C1 segment of cervical spinal cord (tissue), 14 donors: ENCODE measurements at places on chromosomes 4 and X.
A peak's percentile ranks its signal among the peaks of the same experiment; 100 is the strongest.

DNA sequence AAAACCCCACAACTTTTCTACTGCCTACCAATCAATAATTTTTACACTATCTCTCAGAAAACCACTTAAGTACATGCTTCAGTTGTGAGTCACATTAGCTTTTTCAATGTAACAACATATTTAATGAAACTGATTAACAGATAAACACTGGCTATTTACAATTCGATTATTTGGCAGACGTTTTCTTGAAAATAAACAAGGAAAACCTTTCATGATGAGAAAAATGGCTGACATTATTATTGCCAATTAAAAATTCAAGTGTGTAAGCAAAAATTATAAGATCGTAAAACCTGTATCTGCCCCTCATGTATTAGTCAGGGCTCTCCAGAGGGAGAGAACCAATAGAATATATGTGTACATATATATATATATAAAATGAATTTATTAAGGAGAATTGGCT is 1555.5 kb upstream of the IGFBP7 start:
- DNase-seq, result no peak

DNA sequence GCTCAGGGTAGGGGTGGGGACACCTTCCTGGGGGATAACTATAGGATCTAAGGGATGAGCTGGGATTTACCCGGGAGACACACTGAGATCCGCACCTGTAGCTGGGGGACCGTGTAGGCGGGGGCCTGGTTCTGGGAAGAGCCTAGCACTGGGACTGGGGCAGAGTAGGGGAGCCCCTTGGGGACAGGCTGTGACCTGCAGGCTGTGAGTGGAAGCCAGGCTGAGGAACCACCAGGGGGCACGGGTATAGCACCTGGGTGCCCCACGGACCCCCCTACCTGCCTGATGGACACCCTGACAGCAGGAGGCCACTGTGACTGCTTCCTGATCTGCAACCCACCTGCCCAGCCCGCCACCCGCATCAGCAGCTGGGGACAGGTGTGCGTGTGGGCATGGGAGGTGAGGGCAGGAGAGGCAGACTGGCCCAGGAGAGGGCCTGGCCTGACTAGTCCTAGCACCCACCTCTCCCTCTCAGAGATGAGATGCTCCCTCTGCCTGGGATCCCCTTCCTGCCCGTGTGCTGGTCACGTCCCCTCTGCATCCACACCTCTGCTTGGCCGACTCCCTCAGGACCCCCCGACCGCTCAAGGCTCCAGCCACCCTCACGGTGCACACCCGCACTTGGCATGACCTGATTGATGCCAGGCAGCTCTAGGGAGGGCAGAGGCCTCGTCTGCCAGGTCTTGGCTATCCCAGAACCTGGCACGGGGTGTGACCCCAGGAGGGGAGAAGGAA is 94.2 kb upstream of the NKX1-1 start:
- no peak for DNase-seq

- no peak for DNase-seq
Measured at GRCh38 chr4:156969101-156969500, 2.5 kb downstream of the PDGFC start.

GRCh38 chr4:176981074-176981473 is 188.4 kb upstream of the VEGFC start:
- no peak for DNase-seq

GRCh38 chrX:50114113-50114512 is 86.7 kb downstream of the AKAP4 start:
- no peak for DNase-seq

GRCh38 chr4:89556601-89557305 is 249.2 kb upstream of the GPRIN3 start:
- DNase-seq, result no peak

DNA sequence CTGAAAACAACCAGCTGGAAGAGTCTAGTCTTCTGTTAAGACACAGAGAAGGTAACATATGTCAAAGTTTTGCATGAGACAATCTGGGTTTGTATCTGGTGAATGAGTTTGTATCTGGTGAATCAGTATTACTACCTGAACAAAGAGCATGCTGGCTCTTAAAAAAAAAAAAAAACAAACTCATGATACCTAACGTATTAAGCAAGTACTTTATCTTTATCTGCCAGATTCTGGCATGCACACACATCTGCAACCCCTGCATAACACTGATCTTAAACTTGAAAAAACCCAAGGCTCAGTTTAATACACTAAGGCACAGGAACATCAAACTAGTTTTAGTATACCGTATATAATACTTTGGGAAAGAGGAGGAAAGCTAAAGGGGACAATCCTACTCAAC is 5.8 kb downstream of the YTHDC1 start:
- DNase-seq, result no peak

GRCh38 chr4:8332038-8332857 is 62.7 kb downstream of the HTRA3 start:
- DNase-seq, result no peak

DNA sequence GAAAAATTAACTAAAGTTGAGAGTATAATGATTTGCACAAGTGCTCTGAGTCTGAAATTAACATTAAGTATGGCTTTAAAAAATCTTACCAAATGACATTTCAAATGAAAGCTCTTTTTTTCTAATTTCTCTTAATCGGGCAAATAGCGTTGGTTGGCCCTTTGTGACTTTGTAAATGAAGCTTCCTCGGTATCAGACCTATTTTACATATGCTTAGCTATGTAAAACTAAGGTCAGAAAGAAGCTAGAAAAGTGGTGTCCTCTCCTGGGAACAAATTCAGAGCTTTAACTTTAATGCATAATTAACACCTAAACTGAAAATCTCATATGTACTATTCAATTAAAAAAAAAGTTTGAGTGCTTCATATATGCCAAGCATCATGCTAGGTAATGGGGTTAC is 62.7 kb downstream of the N4BP2 start:
- no peak for DNase-seq

DNA sequence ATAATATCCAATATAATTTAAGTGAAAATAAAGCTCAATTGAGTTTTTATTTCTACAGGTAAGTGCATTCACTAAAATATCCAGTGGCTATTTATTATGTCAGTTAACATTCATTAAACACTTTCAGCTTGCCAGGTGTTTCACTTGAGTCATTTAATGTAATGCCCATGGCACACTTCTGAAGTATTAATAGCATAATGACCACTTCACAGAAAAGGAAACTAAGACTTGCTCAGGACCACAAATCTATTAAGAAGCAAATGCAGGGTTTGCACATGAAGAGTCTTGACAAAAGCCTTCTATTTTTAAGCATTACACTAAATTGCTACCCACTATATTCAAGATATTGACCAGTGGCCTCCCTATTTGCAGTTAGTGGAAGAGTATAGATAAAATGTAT is 612.7 kb downstream of the KCTD8 start:
- no peak for DNase-seq

GRCh38 chr4:40629401-40630334 is at the start of gene RBM47:
Gene RBM47 (minus strand): TSS chr4:40629864. CDS start chr4:40438893, 190,971 bp downstream.
- no peak for DNase-seq

DNA sequence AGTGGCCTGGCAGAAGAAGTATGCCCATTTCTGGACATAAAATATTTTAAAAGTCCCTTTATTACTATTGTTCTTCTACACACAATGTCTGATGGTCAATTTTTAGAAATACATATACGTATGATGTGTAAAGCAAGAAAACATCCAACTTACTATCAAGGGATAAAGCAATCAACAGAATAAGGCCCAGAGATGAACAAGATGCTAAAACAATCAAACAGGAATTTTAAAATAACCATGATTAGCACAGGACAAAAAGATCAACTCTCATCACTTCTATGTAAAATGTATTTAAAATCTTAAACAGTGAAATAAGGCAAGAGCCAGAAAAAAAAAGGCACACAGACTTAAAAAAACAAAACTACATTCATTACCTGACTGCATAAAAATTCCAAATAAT is 60.9 kb downstream of the MTNR1A start:
- no peak for DNase-seq

- no peak for DNase-seq
Measured at GRCh38 chr4:70666369-70666768, at the start of gene JCHAIN. Gene JCHAIN (minus strand): TSS chr4:70666508. CDS start chr4:70666490, 18 bp downstream.

- no peak for DNase-seq
Measured at GRCh38 chrX:18146954-18147353, 73.7 kb downstream of the BEND2 start.

GRCh38 chrX:105552395-105552794 is 269.9 kb upstream of the NRK start:
- DNase-seq, result no peak

DNA sequence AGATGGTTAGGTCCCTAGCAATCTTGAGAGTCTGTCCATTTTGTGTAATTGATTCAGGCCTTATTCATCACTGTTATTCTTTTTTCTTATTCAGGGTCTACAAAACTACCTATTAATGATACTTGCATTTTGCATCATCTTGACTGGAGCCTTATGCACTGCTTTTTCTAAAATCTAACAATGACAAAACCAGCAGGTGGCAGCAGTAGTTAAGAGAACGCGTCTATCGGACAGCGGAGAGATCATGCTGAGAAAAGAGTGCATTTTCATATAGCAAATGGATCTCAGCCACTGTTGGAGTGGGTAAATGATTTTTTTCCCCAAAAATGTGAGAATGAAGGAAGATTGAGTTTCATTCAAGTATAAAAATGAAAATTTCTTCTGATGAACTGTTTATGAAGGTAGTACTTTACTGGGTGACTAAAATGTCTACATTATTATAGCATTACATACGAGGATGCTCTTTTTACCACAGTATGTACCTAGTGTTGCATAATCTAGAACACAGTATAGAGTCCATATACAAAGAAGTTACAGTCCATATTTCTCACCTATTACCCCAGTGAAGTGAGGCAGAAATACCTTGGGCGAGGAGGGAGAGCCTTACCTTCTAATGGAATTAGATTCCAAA is 43.2 kb downstream of the TMEM144 start:
- peak; percentile 65 for DNase-seq

GRCh38 chrX:39922926-39923325 is 174.8 kb downstream of the BCOR start:
- DNase-seq, result no peak

DNA sequence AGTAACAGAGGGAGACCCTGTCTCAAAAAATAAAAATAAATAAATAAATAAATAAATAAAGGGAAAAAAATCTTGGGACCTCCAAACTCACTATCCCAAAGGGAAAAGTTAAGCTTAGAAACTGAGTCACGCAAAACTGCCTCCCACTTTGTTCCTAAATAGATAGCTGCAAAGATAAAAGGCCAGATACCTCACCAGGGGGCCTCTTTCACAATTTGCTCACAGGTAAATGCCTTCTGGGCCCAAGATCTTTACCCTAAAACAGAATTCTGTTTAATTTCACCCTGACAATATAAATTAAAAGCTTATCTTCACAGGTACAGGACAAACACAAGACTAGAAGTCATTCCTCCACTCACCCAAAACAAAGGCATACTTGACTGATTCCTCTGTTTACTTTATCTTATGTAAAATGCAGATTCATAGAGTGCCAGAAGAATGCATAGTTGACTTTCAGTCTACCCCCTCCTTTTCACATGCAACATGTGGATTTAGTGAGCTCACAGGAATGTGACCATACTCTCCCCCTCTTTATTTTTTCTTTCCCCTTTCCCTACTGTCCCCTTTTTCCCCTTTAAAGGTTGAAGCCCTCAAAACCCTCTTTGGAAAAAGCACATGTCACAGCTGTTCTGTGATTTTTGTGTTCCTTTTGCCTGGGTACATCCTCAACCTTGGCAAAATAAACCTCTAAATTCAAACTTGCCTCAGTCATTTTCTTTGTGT is 23.4 kb downstream of the ELF2 start:
- DNase-seq, result no peak

- no peak for DNase-seq
Measured at GRCh38 chr4:3096202-3096601, 21.7 kb downstream of the HTT start.
